Stimulated activated CD8-positive, alpha-beta memory T cell treated with anti-CD3 and anti-CD28 coated beads, Interleukin-7, amount 100 ng/mL, for 48 hours (primary cell): ENCODE measurements at places on chromosomes 5 and 9.

DNA sequence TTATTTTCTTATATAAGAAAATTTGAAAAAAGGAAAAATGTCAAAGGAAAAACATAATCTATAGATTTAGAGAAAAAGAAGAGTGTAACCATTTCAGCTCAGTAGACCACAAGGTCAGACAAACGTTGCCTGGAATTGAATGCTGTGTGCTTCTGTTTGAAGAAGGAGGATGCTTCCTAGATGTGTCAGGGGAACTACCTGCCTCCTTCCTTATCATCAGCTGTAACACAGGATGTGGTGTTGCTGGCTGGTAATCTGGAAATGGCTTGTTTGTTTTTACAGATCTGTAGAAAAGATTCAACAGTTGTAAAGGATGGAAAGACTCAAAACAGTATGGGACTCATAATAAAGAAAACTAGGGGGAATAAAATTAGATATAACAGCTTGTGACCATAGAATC lies 160.7 kb upstream of the MEF2C start:
- no peak for DNase-seq

DNA sequence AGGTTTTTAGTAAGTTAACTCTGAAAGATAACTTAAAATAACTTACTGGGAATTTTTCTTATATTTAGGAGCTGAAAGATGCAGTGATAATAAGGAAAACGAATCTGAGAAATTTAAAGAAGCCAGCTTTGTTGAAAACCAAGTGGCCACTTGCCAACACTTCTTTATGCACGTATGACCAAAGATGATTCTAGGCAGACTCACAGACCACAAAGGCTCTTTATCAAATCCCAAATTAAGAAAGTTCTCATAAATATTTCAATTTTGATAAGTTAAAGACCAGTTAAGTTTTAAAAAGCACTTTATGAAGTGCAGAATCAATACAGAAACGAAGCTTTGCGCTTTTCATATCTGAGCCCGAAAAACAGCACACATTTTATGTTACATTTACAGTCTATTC lies 1.5 kb downstream of the AFF4 start:
- no peak for DNase-seq

DNA sequence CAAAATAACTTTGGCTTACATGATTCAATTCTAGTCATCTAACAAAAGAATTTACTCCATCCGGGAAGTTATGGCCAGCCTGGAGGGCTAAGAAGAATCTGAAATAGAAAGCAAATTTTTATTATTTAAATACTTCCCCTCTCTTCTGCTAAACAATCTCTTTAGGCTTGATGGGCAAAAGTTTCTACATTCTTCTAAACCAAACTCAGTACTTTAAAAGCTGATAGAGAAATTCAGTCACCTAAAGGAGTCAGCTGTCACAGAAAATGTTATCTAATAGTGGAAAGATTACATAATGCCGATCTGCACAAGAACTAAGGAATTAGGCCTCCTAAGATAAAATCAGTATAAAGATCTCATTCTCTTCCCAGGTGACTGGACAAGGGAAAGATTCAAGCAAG lies 32.4 kb downstream of the GNAQ start:
- DNase-seq: no peak

DNA sequence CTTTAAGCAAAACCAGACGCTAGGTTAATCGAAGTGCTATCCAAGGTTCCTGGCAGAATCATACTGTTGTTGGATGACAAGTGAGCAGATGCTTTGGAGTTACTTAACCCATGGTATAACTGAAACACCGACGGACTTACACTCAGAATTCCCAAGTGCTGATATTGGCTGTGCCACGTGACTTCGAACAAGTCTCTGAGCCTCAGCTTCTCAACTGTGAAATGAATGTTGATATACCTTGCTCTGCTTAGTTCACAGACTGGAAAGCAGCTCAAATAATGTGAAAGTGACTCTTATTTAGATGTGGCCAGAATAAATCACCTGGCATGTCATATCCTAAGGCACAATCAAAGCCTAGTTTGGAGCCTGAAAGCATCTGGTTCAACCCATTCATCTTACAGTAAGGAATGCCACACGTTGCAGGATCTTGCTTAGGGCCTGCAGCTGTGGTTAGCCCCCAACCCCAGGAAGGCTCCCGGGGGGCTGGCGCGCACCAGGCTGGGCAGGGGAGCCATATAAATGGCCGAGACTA lies 759 bp downstream of the GEMIN5 start:
- no peak for DNase-seq
